Activated CD8-positive, alpha-beta T cell treated with anti-CD3 and anti-CD28 coated beads, Interleukin-2, amount 10 ng/mL, durations not matched to agents 7 days and 5 days (primary cell): ENCODE measurements at places on chromosomes 6 and 20. TPM values are rescaled to one million over a fixed set of nuclear protein-coding genes. Genes with fewer than 3 reads are reported as not detected.

- DNase-seq, result no peak
Measured at GRCh38 chr20:45781391-45781931, 10.2 kb downstream of the WFDC3 start.

GRCh38 chr6:93447874-93448273 lies 28.5 kb upstream of the EPHA7 start:
- no peak for DNase-seq

The CHRNA4 gene
- total RNA-seq, result not detected

- no peak for DNase-seq
Measured at GRCh38 chr6:53517021-53517420, 27.9 kb downstream of the GCLC start.

GRCh38 chr6:73203098-73203497 lies 22.2 kb downstream of the KHDC1L start:
- DNase-seq, result no peak

DNA sequence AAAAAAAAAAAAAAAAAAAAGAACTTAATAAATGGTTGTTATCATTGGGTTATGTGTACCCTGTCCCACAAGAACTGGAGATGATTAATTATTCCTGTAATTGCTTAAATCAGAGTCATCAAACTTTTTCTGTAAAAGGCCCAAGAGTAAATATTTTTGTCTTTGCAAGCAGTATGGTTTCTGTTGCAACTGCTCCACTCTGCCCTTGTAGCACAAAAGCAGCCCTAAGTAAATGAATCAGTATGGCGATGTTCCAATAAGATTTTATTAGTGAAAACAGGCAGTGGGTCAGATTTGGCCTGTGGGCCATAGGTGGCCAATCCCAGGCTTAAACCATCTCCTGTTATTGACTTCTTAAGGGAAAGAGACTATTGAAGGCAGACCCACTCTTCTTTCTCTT lies 252.7 kb downstream of the TSHZ2 start:
- DNase-seq, result no peak

The TRAPPC3L gene
- total RNA-seq, result not detected
